Epithelial cell of esophagus (primary cell): ENCODE measurements at places on chromosomes 16 and 17.

DNA sequence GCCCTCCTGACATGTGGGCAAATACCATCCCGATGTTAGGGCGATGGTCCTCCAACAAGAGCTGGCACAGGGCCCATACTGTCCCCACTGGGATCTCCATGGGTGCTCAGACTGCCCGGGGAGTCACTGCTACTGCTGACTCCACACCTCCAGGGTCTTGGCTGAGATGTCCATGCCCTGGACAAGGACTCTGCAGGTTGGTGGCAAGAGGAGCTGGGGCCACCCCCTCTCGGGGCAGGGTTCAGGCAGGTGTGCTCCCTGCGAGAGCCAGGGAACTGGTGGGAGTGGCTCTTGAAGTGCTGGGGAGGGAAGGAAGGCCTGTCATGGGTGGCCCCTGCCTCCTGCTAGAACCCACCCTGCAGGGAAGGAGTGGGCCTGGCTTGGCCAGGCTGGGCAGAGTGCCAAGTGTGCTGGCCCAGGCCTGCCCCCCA lies 6.4 kb downstream of the CASKIN2 start:
- DNase-seq = no peak

- DNase-seq = peak; percentile 66
Measured at GRCh38 chr17:47905221-47905733, 9.2 kb downstream of the SP2 start.

- DNase-seq = no peak
Measured at GRCh38 chr16:73186752-73187601, 139.0 kb upstream of the ZFHX3 start.

- no peak for DNase-seq
Measured at GRCh38 chr17:75371981-75372380, 33.5 kb downstream of the GRB2 start.

DNA sequence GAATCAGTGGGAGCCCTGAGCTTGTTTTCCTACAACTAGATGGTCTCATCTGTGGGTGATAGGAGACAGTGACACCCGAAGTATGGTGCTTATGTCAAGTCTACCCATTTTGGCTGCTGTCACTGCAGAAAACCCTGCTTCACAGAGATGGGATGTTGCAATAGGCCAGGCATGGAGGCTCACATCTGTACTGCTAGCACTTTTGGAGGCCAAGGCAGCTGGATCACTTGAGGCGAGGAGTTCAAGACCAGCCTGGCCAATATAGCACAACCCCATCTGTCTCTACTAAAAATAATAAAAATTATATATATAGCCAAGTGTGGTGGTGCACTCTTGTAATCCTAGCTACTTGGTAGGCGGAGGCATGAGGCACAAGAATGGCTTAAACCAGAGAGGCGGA lies 2.3 kb upstream of the HERPUD1 start:
- DNase-seq = no peak

GRCh38 chr17:81349397-81350319 lies 45.6 kb upstream of the BAHCC1 start:
- DNase-seq = peak; percentile 77

GRCh38 chr16:79658301-79659033 lies 57.9 kb upstream of the MAF start:
- DNase-seq = peak; percentile 98

GRCh38 chr17:57954397-57955182 lies 622 bp downstream of the CUEDC1 start:
- DNase-seq = peak; percentile 32

DNA sequence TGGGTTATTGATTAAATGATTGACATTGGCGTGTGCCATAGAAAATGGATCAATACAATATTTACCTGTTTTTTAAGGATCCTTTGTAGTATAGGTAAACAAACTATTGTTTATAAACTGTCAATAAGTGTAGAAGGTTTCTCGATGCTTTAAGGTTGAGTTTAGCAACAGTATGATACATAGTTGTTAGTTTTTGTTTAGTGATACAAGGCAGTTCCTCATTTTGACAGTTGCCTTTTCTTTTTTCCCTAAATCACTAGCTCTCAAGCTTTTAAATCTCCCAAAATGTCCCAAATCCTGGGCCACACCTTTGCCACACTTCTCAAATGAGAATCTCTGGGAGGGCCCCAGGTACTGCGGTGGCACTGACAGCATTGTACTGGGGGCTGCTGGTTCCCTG lies 57.3 kb downstream of the EPN2 start:
- DNase-seq = no peak

GRCh38 chr16:9556949-9557665 lies 465.7 kb downstream of the HAPSTR1 start:
- no peak for DNase-seq

GRCh38 chr17:78316115-78316866 lies 43.6 kb downstream of the SOCS3 start:
- DNase-seq = no peak

- DNase-seq = peak; percentile 67
Measured at GRCh38 chr16:30927789-30928378, 4.5 kb downstream of the FBXL19 start.

GRCh38 chr16:17939122-17939536 lies 397.4 kb downstream of the NPIPA8 start:
- DNase-seq = no peak

DNA sequence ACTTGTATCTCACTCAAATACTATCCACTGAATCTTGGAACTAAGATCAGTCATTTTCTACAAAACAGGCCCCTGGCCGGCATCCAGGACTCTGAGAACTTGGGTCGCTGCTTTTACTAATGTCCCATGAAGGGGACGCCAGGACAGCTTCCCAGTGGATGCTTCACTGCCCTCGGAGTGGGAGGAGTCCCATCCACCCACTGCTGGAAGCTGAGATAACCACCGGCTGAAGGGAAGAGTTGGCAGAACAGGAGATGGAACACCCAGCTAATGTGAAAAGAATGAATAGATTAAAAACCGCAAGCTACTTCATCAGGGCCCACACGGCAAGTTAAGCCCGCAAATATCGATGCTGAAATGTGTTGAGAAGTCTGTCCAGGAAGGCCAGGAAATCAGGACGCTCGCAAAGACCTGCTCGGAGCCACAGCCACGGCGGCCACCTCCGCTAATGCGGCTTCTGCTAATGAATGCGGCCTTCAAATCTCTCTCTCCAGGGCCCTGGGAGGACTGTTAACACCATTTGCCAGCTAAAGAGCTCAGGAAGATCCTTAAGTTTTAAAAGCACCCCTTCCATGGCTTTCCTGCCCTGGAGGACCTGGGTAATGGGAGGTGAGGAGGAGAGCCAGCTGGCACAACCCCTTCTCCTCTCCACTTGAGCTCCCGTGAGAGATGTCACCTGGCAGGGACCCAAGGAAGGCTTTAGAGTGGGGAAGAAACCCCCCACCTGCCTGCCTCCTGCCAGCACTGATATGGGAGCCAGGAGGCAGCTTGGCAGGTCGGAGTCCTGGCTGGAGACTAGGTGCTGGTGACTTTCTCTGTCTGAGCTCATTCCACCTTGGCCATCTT lies 226.6 kb upstream of the RPL38 start:
- DNase-seq = no peak

- DNase-seq = peak; percentile 100
Measured at GRCh38 chr16:67311607-67312488, 14.7 kb downstream of the KCTD19 start.

GRCh38 chr16:64346080-64346479 lies 775.8 kb downstream of the CDH11 start:
- DNase-seq = no peak

DNA sequence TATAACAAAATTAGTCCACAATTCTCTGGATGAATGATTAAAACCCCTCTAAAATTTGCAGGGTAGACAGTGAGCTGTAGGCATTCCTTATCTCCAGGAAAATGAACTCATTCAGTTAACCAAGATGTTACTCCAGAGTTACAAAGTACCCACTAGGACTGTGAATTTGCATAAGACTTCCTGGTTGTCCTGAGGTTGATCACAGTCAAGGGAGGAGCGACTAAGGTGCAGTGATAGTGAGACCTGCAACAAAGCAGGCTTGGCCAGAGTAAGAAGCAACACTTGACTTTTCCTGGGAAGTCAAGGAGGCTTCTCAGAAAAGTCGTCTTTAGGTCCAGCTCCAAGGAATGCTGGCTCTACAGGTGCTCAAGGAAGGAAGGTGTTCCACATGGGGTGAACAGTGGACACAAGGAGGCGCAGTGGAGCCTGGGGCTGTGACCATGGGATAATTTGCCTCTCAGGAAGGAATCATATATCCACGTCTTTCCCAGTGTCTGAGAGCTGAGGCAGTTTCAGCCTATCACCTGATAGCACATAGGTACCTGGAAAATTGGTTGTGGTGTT lies 821.1 kb upstream of the EEF2KMT start:
- DNase-seq = no peak

- DNase-seq = peak; percentile 64
Measured at GRCh38 chr16:82263521-82264143, 93.6 kb upstream of the MPHOSPH6 start.

DNA sequence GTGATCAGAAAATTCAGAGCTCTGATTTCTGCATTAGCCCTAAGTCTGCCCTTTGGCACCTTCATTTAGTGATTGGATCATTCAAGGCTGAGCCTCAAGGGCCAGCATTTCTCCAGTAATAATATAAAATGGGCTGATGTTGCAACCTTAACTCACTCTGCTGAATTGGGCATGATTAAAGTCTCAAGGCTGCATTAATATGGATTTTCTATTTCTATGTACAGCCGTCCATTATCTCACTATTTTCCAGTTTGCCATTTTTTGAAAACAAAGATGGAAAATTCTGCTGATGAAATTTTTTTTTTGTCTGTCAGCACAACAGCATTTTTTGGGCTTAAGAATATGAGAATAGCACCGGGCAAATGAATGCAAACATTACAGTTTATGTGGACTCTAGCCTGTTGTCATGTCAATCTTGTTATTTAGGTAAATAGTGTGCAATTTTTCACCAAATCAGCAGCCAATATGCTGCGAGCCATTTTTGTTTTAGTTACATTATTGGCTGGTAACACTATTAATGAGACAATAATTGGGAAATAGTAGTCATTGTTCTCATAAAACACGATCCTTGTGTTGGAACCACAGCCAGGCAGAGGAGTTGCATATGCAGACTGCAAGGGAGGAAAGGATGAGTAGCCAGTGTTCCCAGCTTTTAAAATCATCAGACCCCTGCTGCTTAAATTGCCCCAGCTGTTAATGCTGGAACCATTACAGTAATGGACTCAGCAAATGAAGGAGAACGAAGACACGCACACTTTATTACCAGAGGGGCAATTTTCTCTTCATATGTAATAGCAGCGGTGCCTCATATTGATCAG lies 10.5 kb downstream of the FTO start:
- no peak for DNase-seq

DNA sequence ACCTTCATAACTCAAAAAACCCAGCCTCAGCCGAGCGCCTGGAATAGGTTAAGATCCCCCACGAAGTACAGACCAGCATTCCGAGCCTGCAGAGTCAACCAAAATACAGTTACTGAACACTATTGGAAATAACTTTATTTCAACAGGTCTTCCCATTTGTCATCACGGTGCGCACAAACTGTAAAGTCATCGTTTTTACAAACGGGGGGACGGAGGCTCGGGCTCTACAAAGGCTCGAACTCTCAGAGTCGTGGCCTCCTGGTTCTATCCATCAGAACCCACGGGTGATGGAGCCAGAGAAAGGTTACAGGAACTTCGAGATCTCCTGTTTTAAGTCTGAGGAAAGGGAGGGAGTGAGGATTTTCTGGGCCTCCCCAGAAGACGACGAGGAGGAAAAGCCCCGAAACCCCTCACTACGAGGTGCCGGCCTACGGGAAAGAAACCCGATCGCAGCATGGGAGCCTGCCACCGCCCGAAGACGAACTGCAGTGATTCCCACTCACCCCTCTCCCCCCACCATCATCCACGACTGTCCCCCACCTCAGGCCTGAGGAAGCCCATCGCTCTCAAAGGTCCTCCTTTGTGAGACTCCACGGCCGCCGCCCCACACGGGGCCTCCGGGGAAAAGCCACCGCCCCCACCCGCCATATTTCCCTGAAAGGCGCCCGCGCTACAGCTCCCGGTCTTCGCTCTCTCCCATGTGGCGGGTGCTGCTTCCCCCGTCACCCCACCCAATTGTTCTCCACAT lies 917 bp downstream of the YWHAE start:
- peak; percentile 39 for DNase-seq

DNA sequence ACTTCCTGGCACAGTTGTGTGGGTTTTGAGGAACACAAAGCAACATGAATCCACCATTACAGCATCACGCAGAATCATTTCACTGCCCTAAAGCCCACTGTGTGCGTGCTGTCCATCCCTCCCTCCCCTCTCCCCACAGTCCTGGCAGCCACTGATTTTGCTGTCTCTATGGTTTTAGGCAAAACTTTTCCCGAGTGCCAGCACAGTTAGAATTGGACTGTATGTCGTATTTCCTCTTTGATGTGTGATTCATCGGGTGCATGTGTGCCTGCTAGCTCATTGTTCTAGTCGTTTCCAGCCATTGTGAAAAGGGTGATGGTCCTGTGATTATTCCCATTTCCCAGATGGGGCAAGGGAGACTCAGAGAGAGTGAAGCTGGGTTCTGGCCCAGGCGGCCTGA lies 12.7 kb downstream of the KLHL36 start:
- DNase-seq = peak; percentile 12

GRCh38 chr17:66576473-66576872 lies 258.4 kb upstream of the CACNG5 start:
- DNase-seq = no peak

DNA sequence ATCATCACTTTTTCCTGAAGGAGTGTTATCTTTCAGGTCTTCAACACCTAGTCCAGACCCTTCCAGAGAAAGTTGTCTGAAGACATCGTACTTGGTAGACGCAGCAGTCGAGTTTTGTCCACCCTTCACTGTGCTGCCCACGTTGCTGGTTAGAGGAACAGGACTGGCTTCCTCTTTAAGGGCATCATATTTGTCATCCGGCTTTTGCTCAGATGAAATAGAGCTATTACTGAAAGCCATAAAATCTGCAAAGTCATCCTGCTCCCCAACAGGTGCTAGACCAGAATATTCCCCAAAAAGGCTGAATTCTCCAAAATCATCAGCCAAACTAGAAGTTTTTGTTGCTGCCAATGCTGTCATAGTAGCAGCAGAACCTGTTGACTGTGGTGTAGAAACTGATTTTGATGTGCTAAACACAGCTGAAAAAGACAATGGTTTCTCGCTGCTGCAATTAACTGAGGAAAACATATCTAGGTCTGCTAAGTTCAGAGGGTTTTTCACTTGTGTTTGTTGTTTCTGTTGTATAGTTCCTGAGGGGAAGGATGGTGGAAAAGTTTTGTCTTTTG lies 55.7 kb downstream of the SYNRG start:
- no peak for DNase-seq

- DNase-seq = no peak
Measured at GRCh38 chr16:19236561-19237209, 48.8 kb upstream of the CLEC19A start.

- no peak for DNase-seq
Measured at GRCh38 chr17:46977750-46978488, 1.1 kb downstream of the RPRML start.

DNA sequence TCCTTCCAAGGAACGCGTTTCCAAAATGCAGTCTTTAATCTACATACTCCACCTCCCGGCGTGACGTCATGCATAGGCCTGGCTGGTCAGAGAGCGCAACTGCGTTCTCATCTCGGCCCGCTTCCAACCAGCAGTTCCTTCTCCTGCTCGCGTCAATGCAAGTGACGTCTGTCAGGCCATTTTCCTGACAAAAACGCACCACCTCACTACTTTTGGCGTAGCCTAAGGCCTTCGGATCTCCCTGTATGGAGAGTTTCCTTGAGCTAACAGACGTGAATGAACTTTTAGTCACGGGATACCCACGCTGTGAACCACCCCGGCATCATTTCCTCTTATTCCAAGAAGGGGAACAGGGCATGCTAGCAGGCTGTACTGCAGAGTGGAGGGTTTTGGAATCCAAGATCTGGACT lies 25.0 kb downstream of the TEX14 start:
- DNase-seq = peak; percentile 80
